ENCODE measurements at places on chromosomes 2 and 18.

- DNase-seq = no peak
These were observed 49.0 kb upstream of the TWSG1 start for GRCh38 chr18:9285604-9286003.

DNA sequence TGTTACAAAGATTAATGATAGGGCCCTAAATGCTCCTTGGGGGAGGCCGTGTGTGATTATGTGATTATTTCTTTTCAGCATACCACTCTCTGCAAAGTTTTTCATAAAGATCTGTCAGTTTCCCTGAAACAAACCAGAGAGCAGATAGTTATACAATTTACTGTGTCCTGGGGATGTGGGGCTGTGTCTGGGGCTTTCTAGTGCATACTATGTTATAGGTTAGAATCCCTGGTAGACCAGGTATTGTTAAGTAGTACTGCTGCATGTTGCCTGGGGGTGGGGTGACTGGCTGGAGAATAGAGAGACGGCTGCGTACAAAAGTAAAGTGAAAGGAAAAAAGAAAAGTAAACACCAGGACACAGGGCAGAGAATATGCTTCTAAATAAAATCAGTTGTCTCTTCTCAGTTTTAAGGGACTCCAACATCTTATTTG, 3.3 kb upstream of the CCBE1 start:
- peak; percentile 90 for DNase-seq

DNA sequence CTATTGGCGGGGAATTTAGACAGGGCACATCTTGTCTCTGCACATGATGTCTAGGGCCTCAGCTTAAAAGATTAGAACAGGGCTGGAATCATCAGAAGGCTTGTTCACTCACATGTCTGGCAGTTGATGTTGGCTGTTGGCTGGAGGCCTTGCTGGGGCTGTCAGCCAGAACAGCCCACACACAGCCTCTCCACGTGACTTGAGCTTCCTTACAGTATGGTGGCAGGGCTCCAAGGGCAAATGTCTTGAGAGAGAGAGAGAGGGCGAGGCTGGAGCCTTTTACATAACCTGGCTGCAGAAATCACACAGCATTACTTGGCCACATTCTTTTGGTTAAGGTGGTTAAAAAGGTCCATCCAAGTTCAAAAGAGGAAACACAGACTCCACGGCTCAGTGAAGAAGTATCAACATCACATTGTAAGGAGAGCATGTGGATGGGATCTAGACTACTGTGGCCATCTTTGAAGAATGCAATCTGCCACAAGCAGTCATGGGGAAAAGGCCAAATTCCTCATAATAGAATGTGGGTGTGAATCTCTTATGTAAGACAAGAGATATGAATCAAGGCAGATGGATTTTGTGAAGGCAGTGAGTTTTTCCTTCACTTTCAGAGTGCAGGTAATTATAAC, 30.4 kb downstream of the SRSF7 start:
- no peak for DNase-seq

DNA sequence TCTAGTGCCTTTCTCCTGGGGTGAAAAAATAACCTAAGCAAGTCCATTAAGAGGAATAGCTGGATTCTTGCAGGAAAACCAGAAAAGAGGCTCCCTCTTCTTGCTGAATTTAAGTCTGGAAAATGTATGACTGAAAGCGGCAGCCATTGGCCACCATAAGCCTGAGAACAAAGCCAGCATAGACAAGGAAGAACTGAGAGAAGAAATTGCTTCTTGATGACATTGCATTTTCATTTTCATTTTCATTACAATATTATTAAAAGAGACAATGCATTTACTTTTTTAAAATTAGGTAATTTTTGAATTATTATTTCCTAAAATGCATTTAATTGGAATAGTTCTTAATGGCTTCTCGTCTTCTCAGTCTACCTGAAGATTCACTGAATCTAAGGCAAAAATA, 1157.5 kb upstream of the ZEB2 start:
- no peak for DNase-seq

DNA sequence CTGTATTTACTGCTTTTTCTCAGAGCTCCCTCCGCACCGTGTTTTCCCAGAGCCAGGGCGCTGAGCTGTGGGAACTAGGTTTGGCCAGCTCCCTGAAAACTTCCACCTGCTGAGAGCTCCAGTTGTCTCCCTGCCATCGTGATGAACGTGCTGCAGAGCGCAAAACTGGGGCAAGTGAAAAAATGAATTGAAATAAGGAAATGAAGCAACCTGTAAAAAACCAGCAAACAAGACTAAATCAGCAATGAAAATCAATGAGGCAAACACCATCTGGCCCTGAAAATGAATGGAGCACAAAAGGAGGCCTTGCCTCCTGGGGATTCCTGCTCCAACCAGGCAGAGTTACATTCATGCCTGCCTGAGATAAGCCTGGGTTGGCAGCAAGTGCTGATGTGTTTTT, 129.9 kb downstream of the MARCHF4 start:
- DNase-seq = no peak

DNA sequence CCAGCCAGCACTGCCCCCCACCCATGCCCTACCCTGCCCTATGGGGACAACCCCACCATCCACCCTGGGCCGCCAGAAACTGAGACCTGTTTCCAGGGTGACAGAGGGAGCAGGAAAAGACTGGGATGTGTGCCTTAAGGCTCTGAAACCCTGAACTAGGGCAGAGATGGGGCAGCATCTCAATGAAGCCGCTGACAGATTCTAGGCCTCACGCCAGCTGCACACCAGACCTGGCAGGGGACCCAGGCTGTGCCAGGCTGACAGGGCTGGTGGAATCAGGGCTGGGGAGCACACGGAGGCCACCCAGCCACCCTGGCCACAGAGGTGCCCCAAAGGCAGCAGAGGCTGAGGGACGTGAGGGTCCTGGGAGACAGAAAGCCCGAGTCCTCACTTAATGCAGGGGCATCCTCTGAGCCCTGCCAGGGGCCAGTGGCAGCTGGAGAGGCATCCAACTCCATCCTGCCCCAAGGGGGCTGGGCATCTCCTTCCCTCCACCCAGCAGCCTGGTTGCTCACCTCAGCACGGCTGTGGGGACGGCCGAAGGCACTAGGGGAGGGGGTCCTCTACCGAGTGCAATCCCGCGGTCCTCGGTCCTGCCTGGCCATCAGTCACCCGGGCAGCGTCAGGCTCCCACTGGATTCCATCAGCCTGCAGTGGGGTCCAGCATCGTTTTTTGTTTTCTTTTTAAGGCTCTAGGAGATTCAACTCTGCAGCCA, 169.2 kb downstream of the ZFP36L2 start:
- peak; percentile 23 for DNase-seq

- no peak for DNase-seq
These were observed 5.3 kb upstream of the NEU4 start for GRCh38 chr2:241803387-241804325.

- no peak for DNase-seq
These were observed 52.8 kb downstream of the RPL37A start for GRCh38 chr2:216551234-216552068.

GRCh38 chr2:129301431-129301913, 678.0 kb upstream of the RAB6C start:
- no peak for DNase-seq

DNA sequence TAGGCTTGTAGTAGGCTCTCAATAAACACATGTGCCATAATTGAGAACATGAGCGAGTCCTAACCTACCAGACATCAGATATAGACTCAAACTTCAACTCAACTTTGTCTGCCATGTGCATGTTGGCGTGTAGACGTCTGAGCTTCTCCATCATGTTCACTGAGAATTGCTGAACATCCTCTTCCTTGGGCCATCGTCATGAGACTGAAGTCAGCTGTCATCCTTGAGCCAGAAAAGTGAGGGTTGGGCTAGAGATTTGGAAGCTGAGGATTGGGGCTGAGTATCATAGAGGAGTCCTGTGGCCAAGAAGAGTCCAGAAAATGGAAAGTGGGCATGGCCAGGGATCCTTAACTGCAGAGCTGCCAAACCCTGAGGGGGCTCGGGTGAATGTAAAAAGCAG, 7.8 kb upstream of the EFR3B start:
- no peak for DNase-seq

DNA sequence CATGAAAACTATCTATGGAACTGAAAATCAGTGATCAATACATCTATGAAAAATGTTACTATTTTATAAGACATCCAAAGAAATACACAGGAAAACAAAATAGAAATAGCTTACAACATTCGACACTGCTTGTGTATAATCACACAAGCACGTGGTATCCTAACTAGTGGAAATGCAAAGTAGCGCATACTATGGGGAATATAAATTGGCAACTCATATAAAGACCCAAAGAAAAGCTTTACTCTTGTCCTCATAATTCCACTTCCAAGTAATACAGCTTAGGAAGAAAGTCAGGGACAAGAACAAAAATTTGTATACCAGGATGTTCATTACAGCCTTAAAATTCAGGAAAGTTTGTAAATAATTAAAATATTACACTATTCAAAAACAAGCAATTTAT, 384.6 kb downstream of the NRXN1 start:
- no peak for DNase-seq

DNA sequence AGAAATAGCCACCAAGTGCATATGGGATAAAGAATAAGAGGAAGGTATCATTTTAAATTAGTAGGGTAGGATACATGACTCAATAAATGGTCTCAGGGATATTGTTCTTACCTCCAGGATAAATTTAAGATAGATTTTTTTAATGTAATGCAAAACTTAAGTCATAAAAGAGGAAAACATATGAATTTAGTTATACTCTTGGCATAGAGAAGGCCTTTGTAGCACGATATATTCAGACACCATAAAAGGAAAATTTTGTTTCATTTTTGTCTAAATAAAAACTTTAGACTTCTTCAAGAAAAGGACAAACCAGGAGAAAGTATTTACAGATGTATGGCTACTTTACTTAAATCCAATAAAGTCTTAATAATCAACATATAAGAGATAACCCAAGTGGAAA, 78.5 kb upstream of the CAB39 start:
- DNase-seq = no peak

GRCh38 chr2:158079672-158080071, 22.0 kb upstream of the UPP2 start:
- peak; percentile 3 for DNase-seq

DNA sequence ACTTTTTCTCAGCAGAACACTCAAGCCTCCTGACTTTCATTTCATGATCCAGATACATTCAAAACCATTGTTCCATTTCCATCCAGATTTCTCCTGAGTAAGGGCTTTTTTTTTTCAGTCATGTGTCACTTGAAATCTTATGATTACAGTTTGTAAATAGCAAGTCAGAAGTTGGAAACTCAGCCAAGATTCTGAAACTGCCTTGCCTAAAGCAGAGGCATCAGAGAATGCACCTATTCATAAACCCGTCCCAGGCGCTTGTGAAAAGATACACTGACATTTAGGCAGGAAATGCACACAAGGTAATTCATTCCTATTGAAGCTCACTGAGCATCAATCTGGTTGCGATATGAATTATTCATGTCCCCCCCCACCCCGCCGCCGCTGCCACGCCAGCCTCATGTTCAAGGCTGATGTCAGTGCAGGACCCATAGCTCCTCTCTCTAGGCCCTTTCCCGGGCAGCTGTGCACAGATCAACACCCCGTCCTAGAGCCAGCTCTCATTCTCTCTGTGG, 30.4 kb upstream of the MGAT4A start:
- no peak for DNase-seq

- DNase-seq = no peak
These were observed 155.9 kb downstream of the NAPG start for GRCh38 chr18:10681581-10682367.

DNA sequence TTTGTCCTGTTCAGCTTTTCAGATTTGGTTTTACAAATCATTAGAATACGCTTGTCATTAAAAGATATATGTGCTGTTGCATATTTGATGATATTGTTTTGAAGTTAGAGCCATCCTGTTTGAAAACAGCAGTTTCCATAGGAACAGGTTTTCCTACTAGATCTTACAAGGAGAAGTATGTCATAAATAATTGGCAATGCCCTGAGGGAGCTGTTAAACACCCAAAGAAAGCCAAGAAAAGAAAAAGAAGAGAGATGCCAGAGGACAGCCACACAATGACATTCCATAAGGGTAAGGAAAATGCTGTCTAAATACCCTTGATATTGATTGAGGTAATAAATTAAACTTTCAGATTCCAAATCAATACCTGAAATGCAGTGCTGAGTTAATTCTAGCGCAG, 392.2 kb upstream of the CRIM1 start:
- no peak for DNase-seq

- DNase-seq = no peak
These were observed 120.1 kb downstream of the ANTXR1 start for GRCh38 chr2:69132960-69133590.
